ENCODE measurements at places on chromosomes 3 and 15.
A peak's percentile ranks its signal among the peaks of the same experiment; 100 is the strongest.

DNA sequence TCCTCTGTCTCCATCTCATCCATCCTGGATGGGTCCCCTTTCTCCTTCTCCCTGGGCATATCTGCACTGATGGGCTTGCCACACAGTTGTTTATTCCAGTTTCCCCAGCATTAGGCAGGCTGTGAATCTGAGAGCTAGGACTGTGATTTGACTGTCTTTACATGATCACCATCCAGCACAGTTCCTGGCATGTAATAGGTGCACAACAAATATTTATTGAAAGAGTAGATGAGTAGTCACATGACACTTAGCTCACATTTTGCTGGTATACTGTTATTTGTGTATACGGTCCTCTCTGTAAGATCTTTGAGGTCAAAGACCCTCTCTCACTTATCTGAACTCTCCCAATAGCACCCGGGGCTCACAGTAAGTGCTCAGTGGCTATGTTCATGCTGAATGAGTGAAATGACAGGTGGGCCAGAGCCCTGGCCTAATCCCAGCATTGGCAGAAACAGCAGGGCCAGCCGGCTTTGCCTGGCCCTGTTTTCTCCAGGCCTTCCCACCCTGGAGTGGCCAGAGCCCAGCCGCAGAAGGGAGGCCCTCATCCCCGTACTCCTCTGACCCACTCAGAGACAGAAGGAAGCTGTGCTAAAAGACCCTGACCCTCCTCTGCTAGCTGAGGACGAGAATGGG lies 16.2 kb upstream of the BAHD1 start:
- DNase-seq, result no peak

GRCh38 chr15:42213511-42213910 lies 5.4 kb upstream of the VPS39 start:
- DNase-seq, result no peak

- DNase-seq, result peak; percentile 66
Observed at GRCh38 chr3:32391643-32392535, at the start of gene CMTM7. Gene CMTM7 (plus strand): TSS chr3:32391853. CDS start chr3:32391907, 54 bp downstream.

- DNase-seq, result no peak
Observed at GRCh38 chr3:54888873-54889272, 39.0 kb downstream of the LRTM1 start.

DNA sequence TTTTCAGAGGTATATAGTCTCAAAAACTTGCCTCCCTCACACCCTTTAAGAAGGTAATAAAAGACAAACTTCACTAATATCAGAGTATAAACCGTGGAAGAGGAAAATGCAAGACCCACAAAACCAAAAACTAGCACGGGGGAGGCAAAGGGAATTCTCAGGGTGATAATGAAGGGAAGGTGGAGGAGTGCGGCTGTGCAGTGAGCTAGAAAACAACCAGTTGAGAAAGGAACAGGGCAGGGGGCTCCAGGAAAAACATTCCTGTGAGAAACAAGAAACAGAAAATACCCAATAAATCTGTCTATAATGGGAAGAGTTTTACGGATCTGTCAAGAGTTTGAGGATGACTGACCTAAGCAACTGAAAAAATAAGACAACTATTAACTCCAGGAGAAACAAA lies 31.6 kb downstream of the TAMM41 start:
- no peak for DNase-seq

DNA sequence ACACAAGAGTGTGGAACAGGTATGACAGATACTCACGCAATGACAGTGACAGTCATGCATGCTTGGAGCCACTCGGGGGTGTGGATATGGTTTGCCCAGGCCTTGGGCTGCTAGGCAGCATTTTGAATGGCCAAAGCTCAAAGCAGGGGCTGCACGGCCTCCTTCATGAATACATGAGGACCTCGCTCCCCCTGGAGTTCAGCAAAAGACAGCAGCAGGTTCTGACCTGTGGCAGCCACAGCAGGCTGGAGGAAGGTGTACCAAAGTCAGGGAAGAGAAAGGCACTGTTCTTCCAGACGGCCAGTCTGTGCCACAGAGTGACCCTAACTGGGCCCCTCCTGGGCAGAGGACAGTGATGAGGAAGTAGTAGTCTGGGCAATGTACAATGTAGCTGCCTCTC lies 88.2 kb upstream of the C2CD4B start:
- no peak for DNase-seq

DNA sequence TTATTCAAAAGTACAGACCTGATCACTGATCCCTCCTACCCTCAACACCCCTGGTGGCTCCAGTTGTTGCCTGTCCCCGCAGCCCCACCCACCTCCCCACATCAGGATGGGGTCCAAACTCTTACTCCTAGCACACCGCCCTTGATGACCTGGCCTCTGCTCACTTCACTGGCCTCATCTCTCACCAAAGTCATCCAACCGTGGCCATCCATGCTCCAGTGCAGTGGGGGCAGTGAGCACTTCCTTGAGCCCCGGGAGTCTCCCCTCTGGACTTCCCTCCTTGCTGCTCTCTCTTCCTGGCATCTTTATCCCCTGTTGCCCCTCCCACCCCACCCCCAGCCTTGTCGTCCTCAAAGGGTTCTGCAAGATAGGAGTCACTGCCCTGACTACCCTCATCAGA lies 191.1 kb downstream of the CACNA2D3 start:
- DNase-seq, result no peak

DNA sequence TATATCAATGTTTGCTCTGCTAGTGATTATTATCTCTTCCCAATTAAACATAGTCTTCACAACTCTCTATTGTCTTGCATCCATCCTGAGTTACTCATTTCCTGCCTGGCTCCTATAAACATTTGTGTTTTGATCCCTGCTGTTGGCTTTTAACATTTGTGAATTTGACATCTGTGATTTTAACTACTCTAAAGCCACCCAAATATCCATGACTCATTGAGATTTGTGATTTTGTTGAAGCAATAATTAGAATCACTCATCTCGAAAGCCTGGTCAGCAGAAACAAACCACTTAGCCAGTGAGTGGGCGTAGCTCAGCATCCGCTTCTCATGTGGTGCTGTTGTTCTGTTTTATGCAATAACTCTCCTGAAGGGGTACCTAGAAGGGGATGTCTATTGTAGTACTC lies 174.3 kb upstream of the ZBTB20 start:
- no peak for DNase-seq

DNA sequence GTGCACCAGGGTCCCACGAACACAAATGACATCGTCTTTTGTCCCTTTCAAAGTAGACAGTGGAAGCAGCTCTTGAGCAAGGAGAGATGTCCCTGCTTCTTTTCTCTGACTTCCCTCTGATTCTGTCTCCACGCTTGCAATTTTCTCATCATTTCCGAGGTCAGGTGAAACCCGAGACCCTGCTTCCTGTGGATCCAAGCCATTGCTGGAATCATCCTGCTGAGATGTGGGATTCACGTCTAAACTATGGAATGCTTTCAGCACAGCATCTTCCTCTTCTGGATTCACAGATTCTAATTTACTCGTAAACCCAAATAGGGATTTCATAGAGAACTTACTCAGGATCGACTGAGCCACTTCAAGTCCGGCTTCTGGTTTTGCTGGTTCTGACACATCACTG lies 127.1 kb downstream of the FMN1 start:
- no peak for DNase-seq

DNA sequence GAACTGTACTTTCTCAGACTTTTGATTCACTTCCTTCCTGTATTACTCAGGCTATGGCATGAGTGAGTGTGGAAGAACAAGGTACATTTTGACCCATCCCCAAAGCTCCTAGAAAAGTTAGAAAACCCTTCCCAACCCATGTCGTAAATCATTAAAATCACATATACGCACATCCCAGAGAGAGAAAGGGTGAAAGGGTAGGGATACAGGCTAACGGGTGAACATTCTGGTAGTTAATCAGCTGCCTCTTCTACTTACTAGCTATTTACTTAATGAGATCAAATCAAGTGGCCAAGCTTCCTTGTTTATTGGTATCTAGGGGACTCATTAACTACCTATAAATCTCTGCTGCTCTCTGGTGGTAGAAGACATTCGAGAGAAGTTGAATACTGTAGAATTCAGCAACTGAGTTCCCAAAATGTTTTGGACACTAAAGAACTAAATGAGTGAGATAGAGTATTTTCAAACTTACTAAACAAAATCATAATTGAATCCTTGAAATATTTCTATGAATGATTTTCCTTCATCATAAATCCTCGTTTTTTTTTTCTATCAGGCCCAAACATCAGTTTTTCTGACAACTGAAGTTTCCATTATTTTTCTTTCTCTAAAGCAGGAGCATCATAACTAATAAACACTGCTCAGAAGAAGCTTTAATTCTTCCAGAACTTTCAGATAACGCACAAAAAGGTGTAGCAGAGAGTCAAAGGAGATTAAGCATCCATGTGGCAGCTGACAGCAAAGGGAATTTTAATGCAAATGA lies 124.2 kb downstream of the IMPG2 start:
- DNase-seq, result no peak

DNA sequence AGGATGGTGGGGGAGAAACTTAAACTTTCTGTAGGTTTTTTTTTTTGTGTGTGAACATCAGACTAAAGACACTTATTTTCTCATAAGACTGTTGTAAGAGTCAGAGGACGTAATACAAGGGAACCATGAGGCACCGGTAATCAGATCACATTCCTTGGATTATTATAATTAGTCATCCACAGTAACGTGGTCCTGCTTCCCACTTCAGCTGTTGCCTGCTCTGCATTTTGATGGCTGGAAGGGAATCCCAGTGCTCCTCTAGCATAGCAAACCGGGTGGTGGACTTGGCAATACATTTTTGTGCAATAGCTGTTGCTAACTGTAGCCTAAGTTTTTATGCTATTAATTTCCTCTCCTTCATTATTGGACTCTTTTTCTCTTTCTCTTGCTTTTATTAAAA lies 294.8 kb downstream of the NR2F2 start:
- no peak for DNase-seq

- no peak for DNase-seq
Observed at GRCh38 chr15:64209680-64210334, 47.0 kb upstream of the PPIB start.

DNA sequence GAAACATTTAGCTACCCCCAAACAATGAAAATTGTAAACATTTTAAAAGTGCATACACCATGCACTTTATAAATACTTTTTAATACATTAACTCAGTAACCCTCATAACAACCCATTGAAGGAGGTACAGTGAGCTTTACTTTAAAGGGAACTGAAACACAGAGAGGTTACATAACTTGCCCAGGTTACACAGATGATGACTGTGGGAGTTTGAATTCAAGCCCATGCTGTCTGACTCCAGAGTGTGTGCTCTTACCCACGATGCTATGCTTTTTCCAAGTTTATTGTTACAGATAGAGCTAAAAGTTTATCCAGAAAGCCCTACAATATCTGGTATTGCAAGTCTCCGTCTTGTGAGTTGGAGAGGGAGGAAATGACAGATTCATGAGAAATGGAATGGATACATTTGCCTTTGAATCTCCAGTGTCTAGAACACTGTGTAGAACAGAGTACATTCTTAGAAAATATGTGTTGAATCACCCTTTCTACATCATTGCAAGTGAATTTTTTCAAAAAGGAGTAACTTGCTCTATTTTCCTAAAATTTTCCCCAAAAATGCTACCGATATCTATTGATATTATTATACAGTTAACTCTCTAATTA lies 428.3 kb downstream of the NAALADL2 start:
- DNase-seq, result no peak

- no peak for DNase-seq
Observed at GRCh38 chr3:156382458-156383346, 172.2 kb downstream of the SSR3 start.

- no peak for DNase-seq
Observed at GRCh38 chr15:61828860-61829513, 231.3 kb downstream of the VPS13C start.

GRCh38 chr3:16741890-16742289 lies 136.7 kb upstream of the DAZL start:
- no peak for DNase-seq

- DNase-seq, result no peak
Observed at GRCh38 chr3:69999140-70000027, at the start of gene SAMMSON. Gene SAMMSON (plus strand): TSS chr3:69999733.

- no peak for DNase-seq
Observed at GRCh38 chr3:171396048-171396447, 64.2 kb downstream of the TNIK start.

GRCh38 chr3:117630885-117631284 lies 921.3 kb downstream of the TUSC7 start:
- no peak for DNase-seq

- DNase-seq, result no peak
Observed at GRCh38 chr3:109127553-109127952, 9.0 kb upstream of the C3orf85 start.

DNA sequence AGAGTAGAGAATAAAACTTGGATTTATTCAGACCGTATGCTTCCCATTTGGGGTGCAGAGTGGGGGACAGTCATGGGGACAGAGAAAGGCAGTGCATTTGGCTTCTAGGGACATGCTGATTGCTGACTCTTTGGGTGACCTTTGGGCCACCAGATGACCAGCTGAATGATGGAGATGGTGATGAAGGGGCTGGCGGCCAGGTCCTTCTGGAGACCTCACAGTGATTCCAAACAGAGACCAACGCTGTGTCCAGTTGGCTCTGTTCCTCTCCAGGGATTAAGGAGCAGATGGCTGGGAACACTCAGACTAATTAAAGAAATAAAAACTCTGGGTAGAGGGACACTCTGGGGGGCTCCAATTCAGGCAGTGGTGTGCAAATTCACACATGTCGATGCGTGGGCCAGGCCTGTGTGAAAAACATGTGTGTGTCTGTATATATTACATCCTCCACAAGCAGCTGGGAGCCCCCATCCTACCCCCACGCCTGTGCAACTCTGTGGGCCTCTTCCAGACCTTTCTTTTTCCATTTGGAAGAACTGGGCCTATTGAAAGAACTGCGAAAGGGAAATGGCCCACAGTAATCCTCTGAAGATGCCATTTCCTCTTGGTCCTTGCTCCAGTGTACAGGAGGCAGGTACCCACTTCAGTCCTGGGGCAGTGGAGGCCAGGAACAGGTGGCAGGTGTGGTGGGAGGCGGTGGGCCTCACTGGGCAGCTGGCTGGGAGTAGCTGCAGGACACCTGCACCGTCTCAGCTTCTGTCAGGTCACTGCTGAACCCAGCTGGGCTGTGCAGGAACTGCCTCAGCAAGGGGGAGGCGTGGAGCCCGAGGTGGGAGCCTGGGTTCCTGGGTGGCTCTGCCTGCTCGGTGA lies 8.9 kb downstream of the XIRP1 start:
- no peak for DNase-seq

DNA sequence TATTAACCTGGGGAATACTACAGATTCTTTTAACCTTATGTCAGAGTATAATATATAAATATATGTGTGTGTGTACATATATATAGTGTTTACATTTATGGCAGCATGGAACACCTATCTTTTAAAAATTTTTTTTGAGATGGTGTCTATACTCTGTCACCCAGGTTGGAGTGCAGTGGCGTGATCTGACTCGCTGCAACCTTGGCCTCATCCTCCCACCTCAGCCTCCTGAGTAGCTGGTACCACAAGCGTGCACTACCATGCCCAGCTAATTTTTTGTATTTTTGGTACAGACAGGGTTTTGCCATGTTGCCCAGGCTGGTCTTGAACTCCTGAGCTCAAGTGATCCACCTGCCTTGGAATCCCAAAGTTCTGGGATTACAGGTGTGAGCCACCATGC lies 18.5 kb upstream of the ERICH6 start:
- no peak for DNase-seq

GRCh38 chr15:19956124-19956796 lies 585.3 kb downstream of the GOLGA6L6 start:
- no peak for DNase-seq
